ENCODE measurements at places on chromosomes 6 and 20.

GRCh38 chr6:170291271-170292110 lies 613 bp upstream of the DLL1 start:
- peak; percentile 92 for DNase-seq

- no peak for DNase-seq
These were observed 42.9 kb upstream of the MAP7 start for GRCh38 chr6:136592930-136593673.

- DNase-seq = no peak
These were observed 33.2 kb downstream of the VEGFA start for GRCh38 chr6:43803055-43803782.

GRCh38 chr6:136552054-136552453 lies 1.8 kb upstream of the MAP7 start:
- DNase-seq = no peak

- DNase-seq = no peak
These were observed 12.3 kb upstream of the SSTR4 start for GRCh38 chr20:23022849-23023248.

- DNase-seq = no peak
These were observed 179.7 kb downstream of the ADGRG6 start for GRCh38 chr6:142481466-142481865.

DNA sequence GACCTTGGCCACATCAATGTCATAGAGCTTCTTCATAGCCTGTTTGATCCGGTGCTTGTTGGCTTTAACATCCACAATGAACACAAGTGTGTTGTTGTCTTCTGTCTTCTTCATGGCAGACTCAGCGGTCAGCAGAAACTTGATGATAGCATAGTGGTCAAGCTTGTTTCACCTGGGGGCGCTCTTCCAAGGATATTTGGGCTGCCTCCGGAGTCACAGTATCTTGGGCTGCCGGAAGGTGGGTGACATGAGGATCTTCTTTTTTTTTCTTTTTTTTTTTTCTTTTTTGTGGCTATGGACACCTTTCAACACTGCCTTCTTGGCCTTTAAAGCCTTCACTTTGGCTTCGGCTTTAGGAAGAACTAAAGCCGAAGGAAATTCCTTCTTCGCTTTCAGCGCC lies 244.6 kb downstream of the GJA1 start:
- DNase-seq = no peak

DNA sequence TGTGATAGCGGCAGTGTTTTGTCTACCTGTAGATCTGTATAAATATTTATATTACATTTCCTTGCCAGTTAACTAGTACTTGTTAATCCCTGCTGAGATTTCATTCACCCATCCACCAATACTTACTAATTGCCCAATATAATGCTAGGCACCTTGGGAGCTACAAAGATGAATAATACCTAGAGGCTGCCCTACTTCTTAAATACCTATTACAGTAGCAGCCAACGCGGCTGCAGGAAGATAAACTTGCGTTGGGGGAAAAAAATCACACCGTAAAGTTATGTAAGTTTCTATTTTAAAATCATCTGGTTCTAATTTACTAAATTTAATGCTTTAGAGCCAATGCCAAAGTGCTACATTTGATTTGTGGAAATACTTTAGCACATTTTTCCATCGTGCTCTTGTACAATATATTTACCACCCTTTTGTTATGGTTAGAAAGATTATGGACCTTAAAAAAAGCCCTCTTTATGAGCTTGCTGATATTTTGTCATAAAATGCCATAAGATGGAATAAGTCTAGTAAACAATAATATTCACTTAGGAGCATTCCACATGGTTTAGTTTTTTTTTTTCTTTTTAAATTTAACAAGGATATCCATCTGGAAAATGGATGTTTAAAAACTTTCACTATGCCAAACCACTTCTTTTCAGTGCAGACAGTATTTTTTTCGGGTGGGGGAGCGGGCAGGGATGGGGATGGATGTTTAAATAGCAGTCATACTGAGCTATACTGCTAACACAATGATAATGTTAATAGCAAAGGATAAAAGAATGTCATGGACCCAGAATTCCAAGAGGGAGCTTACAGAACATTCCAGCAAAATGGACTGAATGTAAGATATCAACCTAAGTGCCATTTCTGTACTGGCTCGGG lies 13.2 kb upstream of the NEDD9 start:
- peak; percentile 5 for DNase-seq

DNA sequence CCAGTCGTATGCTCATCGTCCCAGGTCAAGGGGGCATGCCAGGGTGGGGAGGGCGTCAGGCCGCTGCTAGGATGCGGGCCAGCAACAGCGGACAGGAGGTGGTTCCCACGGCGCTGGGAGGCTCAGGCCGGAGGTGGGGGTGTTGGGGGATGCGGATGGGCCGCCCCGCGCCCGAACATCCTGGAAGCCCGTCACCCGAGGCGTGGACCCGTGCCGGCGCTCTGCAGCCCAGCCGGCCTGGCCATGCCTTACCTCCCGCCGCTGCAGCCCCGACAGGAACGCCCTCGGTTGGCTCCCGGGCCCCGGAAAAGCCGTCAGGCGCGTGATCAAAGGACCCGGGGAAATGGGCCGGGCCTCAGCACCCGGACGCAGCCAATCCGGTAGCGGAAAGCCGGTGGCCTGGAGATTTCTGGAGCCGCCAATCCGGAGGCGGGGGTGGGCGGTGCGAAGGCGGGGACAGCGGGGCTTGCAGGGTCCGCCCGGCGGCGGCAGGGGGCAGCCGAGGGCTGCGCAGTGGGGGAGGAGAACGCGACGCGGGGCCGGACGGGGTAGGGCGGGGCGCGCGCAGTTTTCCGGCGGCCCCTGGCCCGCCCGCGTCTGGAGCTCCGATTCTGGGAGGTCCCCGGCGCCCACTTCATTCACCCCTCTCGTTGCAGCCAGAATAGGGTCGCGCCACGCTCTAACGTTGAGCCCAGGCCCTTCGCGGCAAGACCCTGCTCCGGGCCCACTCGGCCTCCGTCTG lies at the start of gene SMIM29:
TSS of gene SMIM29 (minus strand) at position 280 of the 742 bp plus-strand sequence. CDS start 1,215 bp downstream, outside the sequence.
- peak; percentile 98 for DNase-seq

- DNase-seq = no peak
These were observed 31.0 kb downstream of the KCNQ2 start for GRCh38 chr20:63441136-63442099.

- DNase-seq = no peak
These were observed 50.7 kb upstream of the TPD52L1 start for GRCh38 chr6:125102891-125103290.

DNA sequence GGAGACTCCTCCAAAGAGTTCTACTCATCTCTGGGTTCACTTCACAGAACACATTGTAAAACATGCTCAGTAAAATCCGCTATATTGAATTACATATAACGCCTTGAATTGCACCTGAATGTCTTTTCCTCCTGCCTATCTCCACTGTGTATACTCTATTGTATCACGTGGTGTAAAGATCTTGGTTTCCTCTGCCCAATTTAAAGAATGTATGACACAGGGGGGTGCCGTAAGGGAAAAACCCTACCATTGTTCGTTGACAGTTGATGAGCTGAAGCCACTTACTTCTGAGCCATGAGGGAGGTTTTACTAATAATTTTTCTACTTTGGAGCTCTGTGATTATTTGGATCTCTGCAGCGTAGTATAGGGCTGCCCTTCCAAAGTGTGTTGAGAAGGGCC lies 6.0 kb downstream of the ASF1A start:
- DNase-seq = peak; percentile 33

DNA sequence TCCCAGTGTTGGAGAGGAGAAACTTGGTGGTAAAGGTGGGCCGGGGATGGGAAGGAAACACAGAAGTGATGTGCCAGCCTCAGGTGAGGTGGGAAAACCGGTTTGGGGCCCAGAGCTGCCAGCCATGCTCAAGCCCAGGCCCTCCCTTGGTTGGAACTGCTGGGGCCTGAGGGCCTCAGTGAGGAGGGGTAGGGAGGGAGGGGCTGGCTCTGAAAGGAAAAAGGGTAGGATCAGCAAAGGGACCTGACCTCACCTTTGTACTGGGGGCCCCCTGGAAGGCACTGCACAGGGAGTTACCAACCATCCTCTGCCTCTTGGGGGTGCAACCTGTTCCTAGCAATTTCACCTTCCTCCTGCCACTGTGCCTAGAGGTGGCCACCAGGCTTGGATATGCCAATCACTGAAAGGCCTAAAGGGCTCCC lies 1.8 kb upstream of the SPEF1 start:
- DNase-seq = no peak

- no peak for DNase-seq
These were observed 16.8 kb upstream of the FUCA2 start for GRCh38 chr6:143528164-143528811.

- peak; percentile 75 for DNase-seq
These were observed 69.1 kb upstream of the PRSS16 start for GRCh38 chr6:27178407-27178730.

GRCh38 chr6:91462241-91462640 lies 875.4 kb upstream of the MAP3K7 start:
- no peak for DNase-seq

DNA sequence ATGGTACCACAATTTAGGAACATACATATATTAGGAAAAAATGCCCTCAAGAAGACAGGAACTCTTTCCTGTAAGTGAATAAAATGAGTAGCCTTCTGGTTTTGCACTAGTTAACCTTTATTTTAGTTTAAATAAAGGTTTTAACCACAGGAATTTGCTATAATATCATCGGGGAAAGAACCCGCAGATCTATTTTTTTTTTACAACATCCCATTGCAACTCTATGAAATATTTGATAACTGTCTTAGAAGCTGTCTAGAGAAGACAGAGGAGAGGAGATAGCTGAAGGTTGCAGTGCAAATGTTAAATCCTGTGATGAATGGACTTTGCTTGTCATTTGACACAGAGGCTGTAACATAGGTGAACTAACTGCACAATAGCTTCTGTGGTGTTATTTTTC lies 69.5 kb downstream of the TINAG start:
- no peak for DNase-seq

DNA sequence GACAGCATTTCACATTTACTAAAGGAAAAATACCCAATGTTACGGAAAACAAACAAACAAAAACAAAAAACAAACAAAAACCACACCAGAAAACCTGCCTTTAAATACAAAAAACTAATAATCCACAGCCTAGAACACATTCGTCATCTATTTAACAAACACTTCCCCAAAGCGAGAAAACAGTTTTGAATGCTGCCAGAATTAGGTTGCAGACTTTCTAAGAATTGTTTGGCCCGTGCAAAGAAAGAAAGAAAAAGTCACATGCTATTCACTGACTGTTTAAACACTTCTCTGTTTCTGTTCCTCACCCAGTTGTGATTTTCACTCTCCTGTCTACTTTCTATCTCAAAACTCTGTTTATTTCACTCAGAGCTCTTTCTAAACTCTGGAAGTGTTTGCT lies 52.5 kb downstream of the BCAS1 start:
- DNase-seq = no peak

DNA sequence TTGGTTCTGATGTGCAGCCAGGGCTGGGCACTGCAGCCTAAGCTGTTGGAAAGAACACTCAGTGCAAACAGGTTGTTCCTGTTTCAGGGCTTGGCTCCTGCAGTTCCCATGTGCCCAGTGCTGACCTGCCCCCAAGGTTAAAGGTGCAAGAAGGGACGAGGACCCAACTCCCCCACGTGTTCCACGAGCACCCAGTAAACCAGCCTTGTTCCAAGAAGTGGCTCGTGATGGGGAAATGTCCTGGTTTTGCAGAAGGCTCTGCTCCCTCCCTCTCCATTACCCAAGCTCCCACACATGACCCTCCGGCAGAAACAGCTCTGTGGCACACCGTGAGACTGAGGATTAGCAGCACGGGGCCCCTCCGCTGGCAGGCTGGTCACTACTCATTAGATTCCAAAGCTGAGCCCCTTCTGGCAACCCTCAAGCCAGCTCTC lies 9.4 kb downstream of the ACSS1 start:
- DNase-seq = no peak

GRCh38 chr6:14272737-14273085 lies 155.1 kb downstream of the CD83 start:
- DNase-seq = no peak

- DNase-seq = peak; percentile 44
These were observed 47.2 kb downstream of the TRERF1 start for GRCh38 chr6:42404484-42404883.

- no peak for DNase-seq
These were observed 6.4 kb downstream of the SERAC1 start for GRCh38 chr6:158161566-158162254.

GRCh38 chr6:11607383-11607782 lies 69.8 kb downstream of the TMEM170B start:
- DNase-seq = no peak

- peak; percentile 11 for DNase-seq
These were observed 732 bp downstream of the CYP24A1 start for GRCh38 chr20:54172856-54173652.

- DNase-seq = no peak
These were observed 63.0 kb downstream of the GPR6 start for GRCh38 chr6:110041126-110041525.

DNA sequence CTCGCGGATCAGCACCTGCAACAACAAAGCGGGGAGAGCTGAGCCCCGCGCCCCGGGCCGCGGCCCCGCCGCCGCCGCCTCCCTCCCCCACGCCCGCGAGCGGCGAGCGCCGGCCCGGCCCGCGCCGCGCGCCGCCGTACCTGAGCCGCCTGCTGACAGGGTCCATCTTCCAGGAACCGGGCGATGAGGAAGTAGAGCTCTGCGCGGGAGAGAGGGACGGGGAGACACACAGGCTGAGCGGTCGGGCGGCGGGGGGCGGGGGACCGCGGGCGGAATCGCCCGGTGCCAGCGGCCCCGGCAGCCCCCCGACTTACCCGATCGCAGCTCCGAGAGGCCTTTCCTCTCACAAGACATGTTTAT lies 359 bp downstream of the PHIP start:
- DNase-seq = peak; percentile 93

DNA sequence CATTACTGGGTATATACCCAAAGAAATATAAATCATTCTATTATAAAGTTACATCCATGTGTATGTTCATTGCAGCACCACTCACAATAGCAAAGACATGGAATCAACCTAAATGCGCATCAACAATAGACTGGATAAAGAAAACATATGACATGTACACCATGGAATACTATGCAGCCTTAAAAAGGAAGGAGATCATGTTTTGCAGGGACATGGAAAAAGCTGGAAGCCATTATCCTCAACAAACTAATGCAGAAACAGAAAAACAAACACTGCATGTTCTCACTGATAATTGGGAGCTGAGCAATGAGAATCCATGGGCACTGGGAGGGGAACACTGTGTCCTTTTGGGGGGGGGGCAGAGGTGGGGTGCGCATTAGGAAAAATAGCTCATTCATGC lies 50.9 kb upstream of the HLA-G start:
- DNase-seq = no peak

DNA sequence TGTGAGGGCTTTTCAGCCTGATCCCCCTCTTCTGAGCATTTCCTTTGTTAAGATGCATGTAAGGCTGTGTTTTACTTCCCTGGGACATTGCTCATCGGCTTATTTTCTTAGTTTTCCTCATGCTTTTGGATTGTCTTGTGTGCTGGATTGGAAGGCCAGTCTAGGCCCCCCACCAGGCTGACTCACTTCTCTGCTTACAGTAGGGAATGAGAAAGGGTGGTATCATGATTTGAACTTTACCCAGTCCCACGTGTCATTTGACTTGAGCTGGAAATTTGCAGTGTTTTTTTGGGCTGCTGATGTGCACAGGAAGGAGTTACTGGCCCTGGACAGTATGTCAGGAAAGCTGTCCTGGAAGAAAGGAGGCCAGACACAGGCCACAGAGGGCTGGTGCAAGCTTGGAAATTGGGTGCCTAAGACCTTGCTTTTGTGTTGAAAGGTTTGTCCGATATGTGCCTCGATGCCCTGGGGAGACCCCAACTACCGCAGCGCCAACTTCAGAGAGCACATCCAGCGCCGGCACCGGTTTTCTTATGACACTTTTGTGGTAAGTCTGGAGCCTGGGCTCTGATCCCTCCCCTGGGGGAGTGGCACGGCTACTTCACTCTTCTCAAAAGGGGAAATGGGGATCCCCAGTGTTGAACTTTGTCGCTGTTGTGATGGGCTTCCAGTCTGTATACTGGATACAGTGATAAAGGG lies 12.8 kb downstream of the RNF114 start:
- no peak for DNase-seq

- no peak for DNase-seq
These were observed 368.8 kb upstream of the SASH1 start for GRCh38 chr6:147973806-147974205.
